ENCODE measurements at places on chromosomes 3 and 15.
A peak's percentile ranks its signal among the peaks of the same experiment; 100 is the strongest.

DNA sequence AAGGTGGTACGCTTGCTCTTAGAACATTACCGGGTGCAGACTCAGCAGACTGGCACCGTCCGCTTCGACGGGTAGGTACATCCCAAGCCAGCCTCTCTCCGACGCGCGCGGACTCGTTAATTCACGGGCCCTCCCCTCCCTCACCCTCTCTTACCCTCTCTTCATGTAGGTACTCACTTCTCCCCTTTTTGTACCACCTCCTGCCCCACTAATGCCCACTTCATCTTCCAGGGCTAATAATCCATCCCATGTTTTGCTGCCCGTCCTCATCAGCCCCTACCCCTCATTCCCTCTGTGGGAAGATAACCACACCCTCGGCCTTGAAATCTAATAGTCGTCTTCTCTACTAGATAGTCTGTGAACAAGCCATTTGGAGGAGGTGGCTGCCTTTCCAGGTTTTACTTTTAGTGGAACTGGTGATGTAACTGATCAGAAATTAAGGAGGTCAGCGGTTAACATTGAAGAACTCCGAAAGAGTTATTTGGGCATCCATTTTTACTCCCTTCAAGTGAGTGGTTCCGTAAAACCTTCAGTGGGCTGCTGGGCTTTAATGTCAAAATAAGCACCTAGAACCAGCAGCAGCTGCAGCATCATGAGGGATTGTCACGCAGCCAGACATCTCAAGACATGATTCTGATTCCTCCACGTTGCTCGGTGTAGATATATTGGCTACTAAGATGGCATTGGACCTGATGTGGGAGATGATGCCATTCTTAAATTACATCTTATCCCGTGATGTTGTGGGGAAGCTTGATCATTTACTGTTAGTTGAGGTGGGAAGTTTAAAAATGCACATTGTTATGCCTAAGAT, 1.3 kb downstream of the FEM1B start:
- DNase-seq: peak; percentile 68

DNA sequence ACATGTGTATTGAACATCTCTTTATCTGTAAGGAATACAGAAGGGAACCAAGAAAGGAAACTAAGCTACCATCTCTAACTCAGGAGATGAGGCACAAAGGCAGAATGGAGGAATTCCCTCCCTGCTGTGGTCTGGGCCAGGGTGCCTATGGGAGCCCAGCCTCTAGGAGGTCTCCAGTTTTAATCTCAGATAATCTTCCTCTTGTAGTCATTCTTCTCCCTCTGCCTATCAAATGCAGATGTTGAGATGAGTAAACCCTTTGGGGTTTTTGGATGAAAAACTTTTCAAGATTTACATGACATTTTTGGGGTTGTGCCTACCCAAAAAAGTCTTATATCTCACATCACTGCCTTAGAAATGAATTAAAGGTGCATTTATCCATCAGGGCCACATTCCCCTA, 23.3 kb downstream of the SCG5 start:
- peak; percentile 32 for DNase-seq

DNA sequence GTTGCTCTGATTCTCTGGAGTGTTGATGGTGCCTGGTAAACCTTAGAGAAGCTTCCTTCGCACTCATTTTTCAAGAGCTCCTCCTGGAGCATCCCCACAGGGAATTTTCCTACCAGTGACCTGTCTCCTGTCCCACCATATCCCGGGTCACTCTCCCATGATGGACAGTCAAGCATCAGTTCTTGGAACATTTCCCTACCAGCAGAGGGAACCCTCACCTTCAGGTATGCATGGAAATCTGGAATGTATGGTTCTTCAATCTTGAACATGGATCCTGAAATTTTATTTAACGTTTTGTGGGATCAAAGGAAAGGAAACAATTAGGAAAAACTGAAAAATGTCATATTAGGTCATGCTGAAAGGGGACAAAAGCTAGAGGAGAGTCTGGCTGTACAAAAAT, 153.8 kb downstream of the SPATA16 start:
- no peak for DNase-seq

- DNase-seq: no peak
Observed at GRCh38 chr15:90819390-90819789, 49.0 kb upstream of the FURIN start.

DNA sequence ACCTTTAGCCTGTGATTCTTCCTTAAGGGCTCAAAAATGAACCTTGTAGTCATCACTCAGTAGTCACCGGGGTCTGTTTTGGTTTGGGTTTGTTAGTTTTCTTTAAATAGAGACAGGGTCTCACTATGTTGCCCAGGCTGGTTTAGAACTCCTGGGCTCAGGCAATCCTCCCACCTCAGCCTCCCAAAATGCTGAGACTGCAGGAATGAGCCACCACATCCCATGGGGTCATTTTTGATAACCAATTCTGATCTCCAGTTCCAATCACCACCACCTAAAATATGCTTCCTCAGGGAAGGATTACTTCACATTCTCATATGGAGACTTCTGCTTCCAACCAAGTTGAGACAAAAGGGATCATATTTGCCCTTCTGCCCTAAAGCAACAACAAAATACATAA, 22.1 kb downstream of the ATP13A3 start:
- DNase-seq: no peak

GRCh38 chr3:160477750-160478149, 28.2 kb upstream of the TRIM59 start:
- DNase-seq: peak; percentile 43

DNA sequence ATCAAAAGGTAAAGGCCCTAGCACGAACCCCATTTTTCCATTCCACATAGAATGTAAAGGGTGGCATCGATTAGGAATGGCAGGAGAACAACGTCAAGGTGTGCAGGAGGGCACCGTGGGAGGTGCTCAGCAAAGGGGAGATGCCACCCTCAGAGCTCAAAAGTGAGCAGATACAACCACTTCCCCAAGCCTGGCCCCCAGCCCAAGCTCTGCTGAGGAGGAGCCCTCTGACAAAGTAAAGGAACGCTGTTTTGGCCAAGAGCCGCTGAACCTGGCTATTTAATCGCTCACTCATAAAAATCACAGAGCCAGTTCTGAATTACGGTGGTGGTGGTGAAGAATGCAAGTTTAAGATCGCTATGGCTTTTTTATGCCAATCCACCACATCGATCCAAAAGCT, 12.4 kb downstream of the GNB5 start:
- peak; percentile 37 for DNase-seq

GRCh38 chr3:72408983-72409779, 439.1 kb downstream of the SHQ1 start:
- DNase-seq: no peak

GRCh38 chr3:158095814-158096704, 10.2 kb downstream of the SHOX2 start:
- no peak for DNase-seq

GRCh38 chr15:26242565-26243071, 379.5 kb upstream of the ATP10A start:
- DNase-seq: no peak
